Progenitor cell of endocrine pancreas (in vitro differentiated cells): ENCODE measurements at places on chromosomes 11 and 22. TPM values are rescaled to one million over a fixed set of nuclear protein-coding genes. Genes with fewer than 3 reads are reported as not detected.

GRCh38 chr11:124747406-124748099, 4.5 kb downstream of the VSIG2 start:
- H3K27ac ChIP-seq, result no peak overlapping the region
- H3K36me3 ChIP-seq, result no peaks in the 10 kb centered on the region
- peaks cover 22% of the 10 kb centered on the region for H3K4me1 ChIP-seq
- H3K4me3 ChIP-seq, result peak overlapping the region; percentile 86
- no peak for DNase-seq

DNA sequence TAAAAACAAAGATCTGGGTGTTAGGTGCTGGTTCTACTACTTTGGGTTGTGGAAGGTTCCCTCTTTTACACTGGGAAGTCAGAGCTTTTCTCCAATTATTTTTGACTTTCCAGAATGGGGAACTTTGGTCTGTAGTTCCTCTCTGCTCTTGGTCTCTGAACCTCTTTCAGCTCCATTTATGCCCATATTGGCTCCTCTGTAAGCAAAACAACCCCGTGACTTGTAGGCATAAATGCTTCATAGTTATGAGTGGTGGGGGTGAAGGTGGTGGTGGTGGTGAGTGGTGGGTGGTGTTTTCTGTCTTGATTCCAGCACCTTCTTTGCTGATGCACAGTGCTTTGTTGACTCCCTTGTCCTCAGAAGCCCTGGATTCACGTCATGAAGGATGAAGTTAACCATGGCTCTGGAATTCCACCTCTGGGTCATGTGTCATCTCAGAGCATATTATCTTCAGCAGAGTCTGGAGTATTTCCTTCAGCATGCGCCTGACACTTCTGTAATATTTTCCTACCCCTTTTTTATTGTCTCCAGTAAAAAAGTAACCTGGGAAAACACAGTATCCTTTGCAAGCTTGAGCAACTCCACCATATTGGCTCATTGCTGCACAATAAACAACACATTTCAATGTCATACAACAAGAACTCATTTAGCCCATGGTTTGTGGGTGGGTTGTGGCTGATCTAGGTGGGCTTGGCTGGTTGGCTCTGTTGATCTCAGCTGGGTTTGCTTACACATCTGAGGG, 24.1 kb upstream of the GRK3 start:
- H3K4me1 ChIP-seq, result peaks cover 19% of the 10 kb centered on the region
- DNase-seq, result no peak
- H3K27me3 ChIP-seq, result no peaks in the 10 kb centered on the region
- no peak overlapping the region for H3K4me3 ChIP-seq

- DNase-seq, result no peak
- H3K4me1 ChIP-seq, result peaks cover 6% of the 10 kb centered on the region
- no peak overlapping the region for H3K4me3 ChIP-seq
- H3K27me3 ChIP-seq, result peaks cover 70% of the 10 kb centered on the region
- H3K36me3 ChIP-seq, result no peaks in the 10 kb centered on the region
Measured at GRCh38 chr11:117679461-117679860, 117.6 kb downstream of the DSCAML1 start.

The A4GALT gene
- total RNA-seq, result 0.47 and 1.1 TPM in 2 replicates

DNA sequence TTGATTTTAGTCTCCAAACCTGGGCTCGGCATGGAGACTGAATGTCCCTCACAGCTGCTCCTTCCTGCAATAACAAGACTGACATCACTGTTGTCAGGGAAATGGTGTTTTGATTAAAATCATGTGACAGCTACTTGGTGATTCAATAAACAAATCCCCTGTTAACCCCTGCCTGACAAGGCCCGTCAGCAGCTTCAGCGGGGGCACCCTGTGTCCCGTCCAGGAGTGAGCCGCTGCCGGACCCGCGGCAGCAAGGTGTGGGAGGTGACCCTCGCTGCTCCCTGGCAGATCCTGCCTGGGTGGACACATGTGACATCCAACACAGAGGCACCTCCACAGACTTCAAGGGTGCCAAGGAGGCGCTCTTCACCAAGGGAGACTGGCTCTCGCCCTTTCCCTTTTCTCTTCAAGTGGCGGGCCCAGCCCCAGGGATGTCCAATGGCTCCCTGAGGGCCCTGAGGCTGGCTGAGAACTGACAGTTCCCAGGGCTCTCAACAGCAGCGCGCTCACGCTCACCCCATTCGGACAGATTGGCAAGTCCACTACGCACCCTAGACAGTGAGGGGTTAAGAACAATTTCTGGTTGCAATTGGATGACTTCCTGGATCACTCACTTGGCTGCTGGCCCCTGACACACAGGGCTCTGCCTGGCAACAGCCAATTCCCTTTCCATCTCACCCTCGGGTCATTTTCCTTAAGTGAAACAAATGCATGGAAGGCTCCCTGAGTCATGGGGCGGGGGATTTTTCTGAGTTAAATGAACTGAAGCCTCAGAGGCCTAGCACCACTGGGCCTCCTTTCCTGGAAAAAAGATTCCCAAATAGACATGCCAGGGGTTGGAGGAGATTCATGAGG, 30.7 kb downstream of the PPP2R1B start:
- no peak for DNase-seq
- H3K27ac ChIP-seq, result peak overlapping the region; percentile 95
- H3K27me3 ChIP-seq, result no peaks in the 10 kb centered on the region

DNA sequence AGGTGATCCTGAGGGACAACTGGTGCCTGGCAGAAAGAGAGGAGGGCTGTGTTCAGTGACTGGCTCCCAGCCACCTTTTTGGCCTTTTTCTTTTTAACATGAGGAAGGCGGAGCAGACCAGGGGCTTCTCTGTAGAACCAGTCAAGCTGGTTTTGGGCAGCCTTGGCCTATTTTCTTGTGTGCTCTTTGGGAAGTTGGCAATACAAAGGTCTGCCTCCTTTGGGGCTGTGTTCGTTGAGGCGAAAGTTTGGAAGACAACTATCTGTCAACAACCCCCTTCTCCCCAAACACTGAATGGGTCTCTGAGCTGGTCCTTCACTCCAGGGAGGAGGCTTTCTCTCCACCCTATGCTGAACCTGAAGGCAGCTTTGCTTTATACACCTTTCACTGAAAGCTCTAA, 8.5 kb downstream of the MARK2 start:
- DNase-seq, result peak; percentile 14
- peak overlapping the region; percentile 96 for H3K27ac ChIP-seq
- H3K4me3 ChIP-seq, result peak overlapping the region; percentile 24
- H3K27me3 ChIP-seq, result no peaks in the 10 kb centered on the region

GRCh38 chr11:95282291-95282751, 51.3 kb upstream of the SESN3 start:
- H3K4me1 ChIP-seq, result peaks cover 35% of the 10 kb centered on the region
- peak overlapping the region; percentile 78 for H3K27ac ChIP-seq

DNA sequence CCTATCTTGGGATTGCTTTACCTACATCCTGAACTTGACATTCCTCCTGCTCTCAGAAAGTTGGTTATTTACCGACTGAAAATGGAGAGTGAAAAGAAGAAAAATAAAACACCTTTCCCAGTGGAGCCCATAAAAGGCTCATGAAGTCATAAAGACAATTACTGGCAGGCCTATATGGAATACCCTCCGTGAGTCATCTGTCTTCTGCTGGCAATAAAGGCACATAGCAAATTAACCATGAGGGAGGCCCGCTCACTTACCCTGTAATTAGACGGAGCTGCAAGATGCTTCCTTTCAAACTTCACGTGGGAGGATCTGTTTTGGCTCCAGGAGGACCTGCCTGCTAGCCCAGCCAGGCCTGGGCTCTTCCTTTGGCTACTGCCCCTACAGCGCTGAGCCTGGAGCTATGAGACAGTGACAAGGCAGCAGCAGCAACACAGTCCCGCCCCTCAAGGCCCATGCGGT, 540.4 kb downstream of the BUD13 start:
- no peak for DNase-seq
- peak overlapping the region; percentile 13 for H3K27ac ChIP-seq
- H3K4me1 ChIP-seq, result no peaks in the 10 kb centered on the region
- H3K36me3 ChIP-seq, result no peaks in the 10 kb centered on the region
- H3K27me3 ChIP-seq, result peaks cover 21% of the 10 kb centered on the region
- H3K4me3 ChIP-seq, result no peak overlapping the region

- no peak overlapping the region for H3K27ac ChIP-seq
- no peak for DNase-seq
- no peaks in the 10 kb centered on the region for H3K36me3 ChIP-seq
- no peaks in the 10 kb centered on the region for H3K4me1 ChIP-seq
- no peak overlapping the region for H3K4me3 ChIP-seq
Measured at GRCh38 chr11:17792161-17792560, 57.6 kb downstream of the KCNC1 start.

DNA sequence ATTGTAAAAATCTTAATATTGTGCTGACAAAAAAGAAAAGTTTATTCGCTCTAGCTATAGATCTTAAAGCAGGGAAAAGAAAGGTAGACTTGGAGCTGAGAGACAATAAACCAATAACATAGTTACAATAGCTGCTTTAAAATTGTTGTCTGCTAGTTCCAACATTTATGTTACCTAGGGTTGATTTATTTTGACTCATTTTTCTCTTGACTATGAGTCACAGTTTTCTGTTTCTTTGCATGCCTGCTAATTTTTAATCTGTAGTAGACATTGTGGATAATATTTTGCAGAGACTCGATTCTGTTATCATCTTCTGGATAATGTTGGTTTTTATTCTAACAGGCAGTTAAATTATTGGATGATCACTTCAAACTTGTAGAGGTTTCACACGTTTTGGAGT, 83.1 kb upstream of the TRPC6 start:
- H3K27ac ChIP-seq, result no peak overlapping the region
- H3K27me3 ChIP-seq, result no peaks in the 10 kb centered on the region
- no peak overlapping the region for H3K4me3 ChIP-seq
- H3K36me3 ChIP-seq, result no peaks in the 10 kb centered on the region
- no peaks in the 10 kb centered on the region for H3K4me1 ChIP-seq
- no peak for DNase-seq

DNA sequence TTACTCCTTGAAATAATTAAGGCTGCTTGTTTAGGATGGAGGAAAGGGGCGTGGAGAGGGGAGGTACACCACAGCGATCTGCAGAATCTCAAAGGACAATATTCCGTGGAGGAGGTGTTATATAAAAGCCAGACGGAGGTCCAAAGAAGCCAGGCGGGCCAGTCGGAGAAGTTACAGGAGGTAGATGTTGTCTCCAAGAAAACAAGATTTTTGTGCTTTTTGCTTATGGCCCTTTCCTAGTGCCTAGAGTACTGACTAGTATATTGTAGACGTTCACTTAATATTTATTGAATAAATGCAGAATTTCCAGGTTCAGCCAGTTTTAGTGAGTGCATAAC, 761 bp downstream of the ZDHHC13 start:
- peaks cover 5% of the 10 kb centered on the region for H3K27me3 ChIP-seq
- peak overlapping the region; percentile 92 for H3K4me3 ChIP-seq
- H3K4me1 ChIP-seq, result peaks cover 12% of the 10 kb centered on the region
- peak overlapping the region; percentile 59 for H3K27ac ChIP-seq
- no peak for DNase-seq
- peaks cover 5% of the 10 kb centered on the region for H3K36me3 ChIP-seq

DNA sequence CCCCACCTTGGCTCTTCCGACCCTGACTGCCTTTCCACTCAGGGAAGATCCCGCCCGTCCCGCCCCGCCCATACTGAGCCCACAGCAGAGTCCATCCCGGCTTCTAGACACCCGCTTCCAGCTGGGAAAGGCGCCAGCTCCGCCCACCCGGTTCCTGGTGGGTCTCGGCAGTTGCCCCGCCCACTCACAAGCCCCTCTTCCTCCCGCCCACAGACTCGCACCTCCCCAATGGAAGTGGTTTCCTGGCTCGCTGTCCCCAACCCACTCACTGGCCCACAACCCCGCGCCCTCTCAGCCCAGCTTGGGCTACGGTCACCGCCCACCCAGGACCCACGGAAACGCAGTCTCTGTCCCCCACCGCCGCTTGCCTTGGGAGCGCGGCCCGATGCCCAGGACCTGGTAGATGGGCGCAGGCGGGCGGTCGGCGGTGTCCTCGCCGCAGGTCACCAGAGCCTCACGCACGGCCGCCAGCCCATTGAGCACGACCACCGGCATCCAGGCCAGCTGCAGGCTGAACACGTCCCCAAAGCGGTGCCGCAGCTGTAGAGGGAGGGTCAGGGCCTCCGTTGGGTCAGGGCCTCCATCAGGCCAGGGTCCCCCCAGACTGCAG, 22.2 kb upstream of the CYP2D6 start:
- no peaks in the 10 kb centered on the region for H3K4me1 ChIP-seq
- no peaks in the 10 kb centered on the region for H3K27me3 ChIP-seq
- no peak for DNase-seq

The WT1 gene
- not detected in 2 replicates for total RNA-seq

DNA sequence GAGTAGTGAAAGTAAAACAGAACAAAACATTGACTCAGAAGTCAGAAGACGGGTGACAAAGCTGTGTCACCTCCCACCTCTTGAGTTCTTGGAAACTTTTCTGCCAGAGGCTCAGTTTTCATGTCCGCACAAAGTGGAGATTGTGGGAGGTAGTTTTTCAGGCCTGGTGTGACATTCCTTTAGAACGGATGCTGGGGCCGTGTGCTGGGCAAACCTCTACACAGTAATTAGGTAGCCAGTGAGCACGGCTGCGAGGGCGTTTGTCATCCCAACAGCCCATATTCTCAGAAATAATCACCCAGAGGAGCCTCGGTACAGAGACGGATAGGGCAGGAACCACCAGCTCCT, 1054.4 kb downstream of the TBC1D22A start:
- DNase-seq, result no peak
- H3K4me1 ChIP-seq, result no peaks in the 10 kb centered on the region
- H3K27me3 ChIP-seq, result peaks cover 2% of the 10 kb centered on the region
- H3K4me3 ChIP-seq, result no peak overlapping the region

GRCh38 chr22:49827853-49828598, at the start of gene BRD1:
BRD1 (minus strand) TSS chr22:49827873; CDS start chr22:49824317, 3,556 bp downstream.
- peaks cover 21% of the 10 kb centered on the region for H3K36me3 ChIP-seq
- peak within 1 kb of the TSS; percentile 94 for H3K27ac ChIP-seq

DNA sequence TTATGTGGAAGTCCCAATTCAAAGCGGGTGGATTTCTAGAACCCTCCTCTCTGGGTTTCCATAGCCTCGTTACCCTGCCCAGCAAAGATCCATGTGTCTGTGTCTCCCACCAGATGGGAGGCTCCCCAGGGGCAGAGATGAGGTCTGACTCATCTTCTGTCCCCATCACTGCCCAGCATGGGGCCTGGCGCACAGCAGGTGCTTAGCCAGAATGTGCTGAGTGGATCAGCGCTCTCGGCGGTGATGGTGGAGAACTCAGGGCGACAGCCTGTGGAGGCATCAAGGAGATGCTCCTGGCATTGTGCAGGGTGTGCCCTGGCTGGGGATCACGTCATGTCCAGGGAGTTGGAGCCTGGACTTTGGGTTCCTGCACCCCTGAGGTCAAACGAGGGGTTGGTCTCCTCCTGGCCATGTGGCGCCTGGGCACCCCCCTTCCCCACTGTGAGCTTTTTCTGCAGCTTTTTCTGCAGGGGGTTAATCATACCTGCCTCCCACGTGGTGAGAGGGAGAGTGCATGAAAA, 46.1 kb upstream of the RFPL3 start:
- H3K27ac ChIP-seq, result no peak overlapping the region
- H3K4me1 ChIP-seq, result no peaks in the 10 kb centered on the region
- no peaks in the 10 kb centered on the region for H3K36me3 ChIP-seq
- peaks cover 3% of the 10 kb centered on the region for H3K27me3 ChIP-seq

The CBLIF gene
- total RNA-seq, result 17.9 and 27.1 TPM in 2 replicates
